ENCODE measurements at places on chromosomes 12 and 14.

DNA sequence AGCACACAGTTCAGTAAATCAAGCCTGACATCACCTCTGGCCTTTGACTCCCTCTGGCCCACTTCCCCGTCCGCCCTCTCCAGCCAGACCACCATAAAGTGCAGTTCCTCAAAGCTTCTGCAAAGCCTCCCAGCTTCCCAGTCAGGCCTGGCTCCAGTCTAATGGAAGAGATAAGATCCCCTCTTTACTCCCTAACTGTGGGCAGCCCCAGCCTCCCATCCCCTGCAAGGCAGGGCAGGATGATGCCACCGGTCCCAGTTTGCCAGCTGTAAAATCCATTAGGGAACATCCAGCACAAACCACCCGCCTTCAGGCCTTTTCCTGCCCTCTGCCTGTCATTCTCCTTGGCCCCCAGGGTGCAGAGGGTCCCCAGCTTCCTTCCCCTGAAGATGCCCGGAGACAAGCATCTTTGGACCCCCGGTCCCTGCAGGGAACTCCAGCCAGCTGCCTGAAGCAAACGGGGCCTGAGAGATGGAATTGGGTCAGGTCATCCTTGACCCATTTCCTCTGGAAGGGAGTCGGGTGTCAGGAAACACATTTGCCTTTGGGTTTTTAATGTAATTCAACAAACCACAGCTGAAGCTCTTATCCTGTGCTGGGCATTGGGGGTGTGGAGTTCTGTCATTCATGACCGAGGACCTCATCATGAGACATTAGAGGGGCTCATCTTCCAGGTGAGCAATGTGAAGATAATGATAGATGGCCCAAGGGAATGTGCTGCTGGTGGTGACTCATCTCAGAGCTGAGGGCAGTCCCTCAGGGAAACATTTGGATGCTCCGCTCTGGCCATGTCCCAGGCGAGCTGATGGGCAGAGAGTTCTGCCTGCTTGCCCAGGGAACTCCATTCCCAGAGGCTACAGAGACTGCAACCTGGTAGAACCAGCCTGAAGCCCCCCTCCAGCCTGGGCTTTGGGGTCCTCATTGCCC lies 93.8 kb upstream of the CLMN start:
- DNase-seq: no peak

DNA sequence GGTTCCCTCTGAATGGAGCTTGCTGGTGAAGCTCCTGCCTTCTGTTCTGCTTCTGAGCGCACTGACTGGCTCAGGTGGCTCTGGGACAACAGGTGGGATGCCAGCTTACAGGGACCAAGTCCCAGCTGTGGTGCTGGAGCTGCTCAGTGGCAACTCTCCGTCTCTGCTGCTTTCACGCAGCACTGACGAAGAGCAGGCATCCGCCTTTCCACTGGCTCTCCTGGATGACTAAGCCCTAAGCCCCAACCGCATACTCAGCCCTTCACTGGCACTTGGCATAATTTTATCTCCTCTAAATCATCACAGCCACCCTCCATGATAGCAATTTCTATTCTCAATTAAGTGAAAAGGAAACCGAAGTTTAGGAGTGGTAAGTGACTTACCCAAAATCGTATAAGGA lies 3.7 kb upstream of the RTL1 start:
- no peak for DNase-seq

- no peak for DNase-seq
These were observed 118.8 kb downstream of the SLC6A15 start for GRCh38 chr12:84793558-84794367.

DNA sequence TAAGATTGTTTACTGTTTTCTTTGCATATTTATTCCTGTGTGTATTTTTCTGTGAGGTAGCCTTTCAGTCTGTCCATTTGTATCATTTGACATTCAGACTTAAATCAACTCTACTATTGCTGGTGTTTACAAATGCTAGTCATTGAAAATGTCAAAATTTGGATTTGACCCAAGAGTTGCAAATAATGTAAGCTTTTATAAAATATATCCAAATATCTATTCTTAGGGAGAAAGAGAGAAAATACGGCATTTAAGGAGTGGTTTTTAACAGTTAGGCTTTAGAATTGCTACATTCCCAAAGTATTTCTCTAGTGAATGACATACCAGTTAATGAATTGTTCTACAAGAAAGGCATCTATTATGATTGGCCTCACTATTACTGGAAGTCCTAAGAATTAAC lies 37.9 kb downstream of the FRS2 start:
- DNase-seq: no peak

- no peak for DNase-seq
These were observed 445.5 kb upstream of the FBXO33 start for GRCh38 chr14:39877577-39878190.

- DNase-seq: no peak
These were observed at the start of gene PTCSC3 for GRCh38 chr14:36176524-36176923. TSS of gene PTCSC3 (minus strand) at chr14:36176722.

GRCh38 chr14:100804558-100805309 lies 21.2 kb upstream of the MEG3 start:
- no peak for DNase-seq

DNA sequence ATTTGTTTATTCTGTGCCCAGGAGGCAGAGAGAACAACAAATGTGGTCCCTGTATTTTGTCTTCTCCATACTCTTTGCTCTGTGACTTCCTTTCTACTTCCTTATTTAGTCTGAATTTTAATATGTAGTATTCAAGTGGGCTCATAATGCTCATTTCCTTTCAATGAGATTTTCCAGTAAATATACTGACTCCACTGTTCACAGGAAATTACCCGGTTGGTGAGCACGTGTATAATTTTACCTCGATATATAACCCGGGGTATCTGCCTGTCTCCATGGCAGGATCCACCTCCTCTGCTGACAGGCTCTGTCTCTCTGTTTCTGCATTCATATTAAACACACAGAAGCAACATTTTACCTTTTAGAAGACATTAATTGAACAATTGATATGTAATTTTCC lies 166.0 kb downstream of the SLC38A4 start:
- no peak for DNase-seq

- DNase-seq: no peak
These were observed 137.5 kb upstream of the MYL2 start for GRCh38 chr12:111057701-111058425.

GRCh38 chr12:79659961-79660431 lies 30.8 kb downstream of the PAWR start:
- no peak for DNase-seq

GRCh38 chr14:67463900-67464299 lies 24.6 kb downstream of the TMEM229B start:
- no peak for DNase-seq

GRCh38 chr14:74985806-74986205 lies 16.9 kb upstream of the EIF2B2 start:
- no peak for DNase-seq

GRCh38 chr12:52683575-52684300 lies 3.5 kb upstream of the KRT1 start:
- no peak for DNase-seq

- DNase-seq: no peak
These were observed 485 bp downstream of the SENP1 start for GRCh38 chr12:48105321-48105866.

- DNase-seq: no peak
These were observed 771.2 kb downstream of the FSCB start for GRCh38 chr14:43735932-43736331.

DNA sequence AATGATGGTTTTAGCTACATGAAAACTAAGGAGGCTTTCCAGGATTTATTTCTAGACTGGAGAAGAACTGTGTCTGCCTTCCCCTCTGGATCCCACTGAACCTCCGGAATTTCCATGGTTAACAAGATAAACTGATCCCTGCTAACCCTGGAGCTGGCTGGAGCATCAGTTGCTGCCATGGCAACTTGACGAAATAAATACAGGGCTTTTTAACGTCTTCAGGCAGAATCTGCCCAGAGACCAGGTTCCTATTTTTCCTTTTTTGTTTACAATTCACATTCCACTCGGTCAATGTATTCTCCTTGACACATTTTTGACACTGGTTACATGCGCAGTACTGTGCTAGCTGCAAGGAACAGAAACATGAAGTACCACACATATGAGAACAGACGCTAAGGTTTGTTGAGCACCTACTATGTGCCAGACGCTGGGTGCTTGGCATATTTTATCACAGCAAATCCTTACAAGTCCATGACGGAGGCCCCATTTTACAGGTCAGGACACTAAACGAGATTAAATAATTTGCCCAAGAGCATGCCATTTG lies 1.7 kb downstream of the C14orf132 start:
- DNase-seq: no peak

GRCh38 chr12:39390752-39391151 lies 52.2 kb downstream of the KIF21A start:
- DNase-seq: no peak

- DNase-seq: no peak
These were observed 47.1 kb upstream of the OVCH1 start for GRCh38 chr12:29544428-29545101.

GRCh38 chr12:123038966-123039365 lies 58.5 kb downstream of the ARL6IP4 start:
- DNase-seq: no peak

Measured in Caki2 (cell line).